Hematopoietic multipotent progenitor cell treated with erythropoietin and hydrocortisone succinate and interleukin-3 and kit ligand, for 15 days (in vitro differentiated cells): ENCODE measurements at places on chromosomes 13 and 19.

DNA sequence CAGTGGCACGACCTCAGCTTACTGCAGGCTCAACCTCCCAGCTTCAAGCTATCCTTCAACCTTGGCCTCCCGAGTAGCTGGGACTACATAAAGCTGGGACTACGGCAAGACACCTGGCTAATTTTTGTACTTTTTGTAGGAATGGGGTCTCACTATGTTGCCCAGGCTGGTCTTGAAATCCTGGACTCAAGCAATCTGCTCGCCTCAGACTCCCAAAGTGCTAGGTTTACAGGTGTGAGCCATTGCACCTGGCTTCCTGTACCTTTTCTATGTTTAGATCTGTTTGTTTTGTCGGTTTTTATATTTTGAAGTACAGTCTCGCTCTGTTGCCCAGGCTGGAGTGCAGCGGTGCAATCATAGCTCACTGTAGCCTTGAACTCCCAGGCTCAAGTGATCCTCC, 17.5 kb upstream of the TICAM1 start:
- no peak for DNase-seq

- DNase-seq = no peak
Measured at GRCh38 chr19:53158119-53158656, 665 bp downstream of the ZNF347 start.

DNA sequence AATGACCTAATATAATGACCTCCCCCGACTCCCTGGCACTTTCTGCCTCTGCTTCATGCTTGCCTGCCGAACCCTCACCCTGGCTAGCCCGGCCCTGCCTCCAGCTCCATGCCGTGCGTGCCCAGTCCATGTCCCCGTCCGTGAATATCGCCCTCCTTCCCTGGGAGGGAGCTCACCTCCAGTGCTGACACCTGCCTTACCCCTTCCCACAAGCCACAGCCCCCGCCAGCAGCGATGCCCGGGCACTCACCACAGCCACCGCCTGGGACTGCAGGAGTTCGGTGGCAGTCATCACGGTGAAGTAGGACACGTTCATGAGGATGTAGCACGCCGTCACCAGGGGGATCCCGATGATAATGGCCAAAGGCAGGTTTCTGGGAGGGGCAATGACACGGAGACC, 10.0 kb downstream of the SLC7A9 start:
- DNase-seq = no peak

- DNase-seq = no peak
Measured at GRCh38 chr19:45496349-45496953, 396 bp downstream of the RTN2 start.

GRCh38 chr19:41027273-41027967, 36.3 kb downstream of the CYP2B6 start:
- DNase-seq = no peak

DNA sequence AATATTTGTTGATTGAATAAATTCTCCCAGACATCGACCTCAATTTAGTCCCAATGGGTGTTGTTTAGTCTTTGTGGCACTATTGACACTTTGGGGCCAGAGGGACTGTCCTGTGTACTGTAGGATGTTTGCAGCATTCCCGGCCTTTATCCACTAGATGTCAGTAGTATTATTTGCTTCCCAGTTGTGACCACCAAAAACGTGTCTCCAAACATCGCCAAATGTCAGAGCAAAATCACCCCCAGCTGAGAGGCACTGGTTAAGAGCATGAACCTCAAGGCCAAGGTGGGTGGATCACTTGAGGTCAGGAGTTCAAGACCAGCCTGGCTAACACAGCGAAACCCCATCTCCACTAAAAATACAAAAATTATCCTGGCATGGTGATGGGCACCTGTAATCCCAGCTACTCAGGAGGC, 15.4 kb downstream of the NLRP12 start:
- DNase-seq = no peak

DNA sequence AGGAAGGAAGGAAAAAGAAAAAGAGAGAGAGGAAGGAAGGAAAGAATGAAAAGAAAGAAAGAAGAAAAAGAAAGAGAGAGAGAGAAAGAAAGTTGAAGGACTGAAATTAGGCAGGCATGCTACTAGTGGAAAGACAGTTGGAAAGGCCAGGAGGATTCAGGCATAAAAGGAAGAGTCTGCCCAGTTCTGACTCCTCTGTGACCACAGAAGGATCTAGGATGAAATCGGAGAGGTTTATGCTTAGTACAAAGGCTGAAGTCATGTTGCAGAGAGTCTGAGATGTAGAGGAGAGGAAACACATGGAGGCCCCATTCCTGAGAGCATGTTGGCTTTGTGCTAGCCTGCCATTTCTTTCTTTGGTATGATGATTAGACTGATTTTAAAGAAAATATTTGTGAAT, 246.5 kb upstream of the ARGLU1 start:
- DNase-seq = no peak

GRCh38 chr13:48431987-48432615, 19.2 kb upstream of the LPAR6 start:
- DNase-seq = no peak

- DNase-seq = no peak
Measured at GRCh38 chr19:40441719-40442253, 2.3 kb downstream of the SERTAD3 start.

GRCh38 chr19:2043251-2043641, 7.8 kb downstream of the MKNK2 start:
- DNase-seq = no peak

GRCh38 chr13:51638216-51638871, 54.1 kb downstream of the WDFY2 start:
- DNase-seq = no peak

- DNase-seq = no peak
Measured at GRCh38 chr13:42885325-42885724, 103.9 kb downstream of the FAM216B start.

- no peak for DNase-seq
Measured at GRCh38 chr13:98609756-98610155, 32.8 kb upstream of the STK24 start.
